T-cell (primary cell): ENCODE measurements at places on chromosomes 12 and 14.
A peak's percentile ranks its signal among the peaks of the same experiment; 100 is the strongest.

DNA sequence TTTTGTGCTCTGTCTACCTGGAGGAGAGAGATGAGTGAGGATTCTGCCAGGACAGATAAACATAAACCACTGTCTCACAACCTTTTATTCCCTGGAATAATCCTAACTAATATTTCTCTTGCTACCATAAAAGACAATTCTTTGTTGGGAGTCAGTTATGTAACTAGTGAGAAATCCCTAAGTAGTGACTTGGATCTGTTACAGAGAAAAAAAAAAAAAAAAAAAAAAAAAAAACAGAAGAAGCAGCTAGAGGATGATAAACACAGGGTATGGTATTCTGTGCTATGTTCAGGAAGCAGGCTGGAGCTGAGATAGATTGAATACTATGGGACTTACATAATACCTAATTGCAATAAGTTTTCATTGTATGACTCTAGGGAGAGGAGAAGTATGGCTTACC lies 178.7 kb downstream of the CNTN1 start:
- DNase-seq: no peak

DNA sequence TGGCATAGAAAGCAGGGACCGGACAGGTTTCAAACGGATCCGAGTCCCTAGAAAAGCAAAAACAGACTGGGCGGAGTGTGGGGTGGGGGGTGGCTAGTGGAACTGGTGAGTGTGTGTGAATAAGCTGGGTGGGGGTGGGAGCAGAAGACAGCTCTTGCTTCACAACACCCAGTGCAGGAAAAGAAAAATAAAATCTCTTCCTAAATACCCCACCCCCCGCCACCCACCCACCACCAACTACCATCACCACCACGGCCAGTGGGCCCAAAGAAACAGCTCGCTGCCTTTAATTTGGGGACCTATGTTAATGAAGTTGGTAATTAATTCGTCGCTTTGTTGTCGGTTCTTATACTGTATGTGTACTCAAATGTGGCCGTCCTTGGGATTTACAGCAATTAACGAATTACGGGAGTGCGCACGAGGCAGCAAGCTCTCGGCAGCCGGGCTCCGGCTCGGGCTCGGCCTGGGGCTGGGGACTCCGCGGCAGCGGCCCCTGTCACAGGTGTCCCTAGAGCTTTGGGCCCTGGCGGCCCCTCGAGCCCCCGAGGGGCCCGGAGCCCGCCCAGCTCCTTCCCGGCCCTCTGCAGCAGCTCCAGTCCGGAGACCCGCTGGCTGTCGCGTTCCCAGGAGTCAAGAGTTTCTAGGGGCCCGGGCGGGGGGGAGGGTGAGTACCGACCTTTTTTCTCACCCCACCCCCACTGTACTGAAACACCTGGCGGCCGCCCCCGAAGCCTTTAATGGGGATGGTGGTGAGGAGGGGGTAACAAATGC lies 1.5 kb upstream of the OTX2 start:
- DNase-seq: no peak

- no peak for DNase-seq
These were observed at the start of gene NAV3 for GRCh38 chr12:77830583-77831351. NAV3 (plus strand) TSS chr12:77830894; CDS start chr12:77831462, 568 bp downstream.

- no peak for DNase-seq
These were observed 109.2 kb downstream of the PRMT8 start for GRCh38 chr12:3600039-3600720.

DNA sequence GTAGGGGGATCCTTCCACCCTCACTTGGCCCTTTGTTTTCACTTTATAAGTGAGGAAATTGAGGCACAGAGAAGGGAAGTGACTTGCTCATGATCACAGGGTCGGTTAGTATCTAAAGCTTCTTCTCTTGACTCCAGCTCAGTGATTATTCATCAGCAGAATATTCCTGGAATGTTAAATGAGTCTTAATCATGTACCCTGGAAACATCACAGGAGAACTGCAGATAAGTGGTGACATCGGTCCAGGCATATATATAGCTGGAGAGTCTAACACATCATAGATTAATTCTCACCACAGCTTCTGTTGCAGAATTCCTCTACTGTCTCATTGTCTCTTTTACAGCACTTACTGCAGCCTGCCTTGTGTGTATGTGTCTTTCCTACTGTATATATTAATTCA lies 69.9 kb downstream of the PAH start:
- no peak for DNase-seq

GRCh38 chr14:35385042-35385839 lies 19.3 kb downstream of the NFKBIA start:
- no peak for DNase-seq

GRCh38 chr12:104591257-104591885 lies 134.6 kb downstream of the CHST11 start:
- DNase-seq: no peak

GRCh38 chr12:5138256-5138655 lies 94.6 kb downstream of the KCNA5 start:
- DNase-seq: no peak

DNA sequence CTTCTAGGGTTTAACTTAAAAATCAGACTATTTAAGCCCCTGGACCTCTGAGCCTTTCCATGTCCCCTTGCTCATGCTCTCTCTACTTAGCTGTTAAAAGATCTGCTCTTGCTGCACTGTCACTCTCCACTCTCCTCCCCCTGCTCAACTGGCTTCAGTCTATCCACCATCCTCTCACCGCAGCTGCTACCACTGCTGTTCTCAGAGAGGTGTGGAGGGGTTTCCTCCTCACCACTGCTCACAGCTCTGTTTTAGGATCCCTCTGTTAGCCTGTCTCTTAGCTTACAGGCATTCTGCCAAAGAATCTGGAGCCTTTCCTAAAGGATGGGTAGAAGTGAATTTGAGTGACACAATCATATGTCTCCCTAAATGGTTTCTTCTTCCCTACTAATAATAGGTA lies 43.7 kb upstream of the ATP2B1 start:
- DNase-seq: no peak

- no peak for DNase-seq
These were observed 19.5 kb downstream of the ANO6 start for GRCh38 chr12:45235087-45236025.

GRCh38 chr14:88729159-88729558 lies 63.6 kb downstream of the EML5 start:
- DNase-seq: no peak

DNA sequence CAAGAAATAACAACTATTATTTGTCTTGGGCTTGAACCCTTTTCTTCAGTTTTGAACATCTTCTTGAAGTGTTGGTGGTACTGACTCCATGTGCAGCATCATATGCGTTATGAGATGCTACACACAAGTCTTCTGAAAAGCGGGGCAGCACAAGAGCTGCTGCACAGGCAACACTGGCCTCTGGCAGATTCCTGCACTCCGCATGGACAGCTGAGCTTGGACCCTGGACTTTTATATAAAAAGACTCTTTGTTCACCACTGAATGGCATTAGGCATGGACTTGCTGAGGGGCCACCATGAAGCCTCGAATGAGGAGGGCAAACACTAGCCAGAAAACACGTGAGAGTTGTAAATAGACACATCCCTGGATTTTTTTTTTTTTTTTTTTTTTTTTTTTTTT lies 210.8 kb upstream of the NPAS3 start:
- no peak for DNase-seq

- no peak for DNase-seq
These were observed 127.7 kb upstream of the SRRM4 start for GRCh38 chr12:118853634-118854033.

DNA sequence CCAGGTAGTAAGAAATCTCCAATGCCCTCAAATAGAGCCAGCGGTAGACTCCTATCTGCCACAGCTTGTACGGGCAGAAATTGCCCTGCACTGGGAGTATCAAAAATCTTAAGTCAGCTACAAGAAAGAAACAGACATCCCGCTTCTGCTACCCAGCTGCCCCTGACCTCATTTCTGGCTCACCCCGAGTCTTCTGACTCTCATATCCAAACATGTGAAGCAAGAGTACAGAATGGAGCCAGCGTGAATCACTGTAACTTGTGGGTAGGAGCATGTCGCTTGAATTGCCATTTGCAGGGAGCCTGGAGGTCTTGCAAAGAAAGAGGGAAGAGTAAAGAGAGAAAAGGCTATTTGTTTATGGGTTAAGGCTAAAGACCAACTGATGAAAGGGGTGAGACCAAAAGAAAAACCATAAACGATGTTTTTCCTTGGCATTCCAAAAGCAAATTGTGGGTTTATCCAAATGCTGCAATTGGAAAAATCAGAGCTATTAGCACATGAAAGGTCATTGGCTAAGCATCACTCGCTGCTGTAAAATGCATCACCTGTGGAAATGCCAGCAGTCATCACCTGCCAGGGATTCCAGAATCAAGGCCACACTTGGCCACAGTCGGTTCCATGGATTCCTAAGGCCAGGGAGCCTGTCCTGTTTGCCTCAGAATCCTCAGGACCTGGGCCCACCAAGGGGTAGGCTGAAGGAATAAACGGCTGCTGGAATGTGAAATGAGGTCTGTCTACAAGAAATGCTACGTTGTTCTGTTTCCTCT lies 86.6 kb downstream of the FOXN3 start:
- DNase-seq: no peak

GRCh38 chr12:118055144-118055557 lies 5.8 kb downstream of the WSB2 start:
- DNase-seq: peak; percentile 59
